ENCODE measurements at places on chromosomes 13 and 19. TPM values are rescaled to one million over a fixed set of nuclear protein-coding genes. Genes with fewer than 3 reads are reported as not detected.

ZNF563 gene
- total RNA-seq = 1.5 TPM

PRTN3 gene
- total RNA-seq = not detected

ZNF730 gene
- 1.5 TPM for total RNA-seq

SAE1 gene
- total RNA-seq = 32.7 TPM

ZNF708 gene
- total RNA-seq = 12.5 TPM

TMC4 gene
- 22.3 TPM for total RNA-seq

TNFRSF19 gene
- 10.3 TPM for total RNA-seq

CD209 gene
- 8.8 TPM for total RNA-seq

MYH14 gene
- total RNA-seq = 51.6 TPM

MEIOSIN gene
- total RNA-seq = not detected

OR4F17 gene
- not detected for total RNA-seq

C1QTNF9 gene
- not detected for total RNA-seq

ZNF667 gene
- total RNA-seq = 2.5 TPM

FFAR2 gene
- not detected for total RNA-seq

OR1M1 gene
- total RNA-seq = not detected

ZNF416 gene
- total RNA-seq = 3.9 TPM

MEF2B gene
- total RNA-seq = not detected

C2CD4C gene
- total RNA-seq = 2.2 TPM

C13orf42 gene
- not detected for total RNA-seq

DDA1 gene
- total RNA-seq = 12.0 TPM

EXOC3L2 gene
- 6.1 TPM for total RNA-seq

FKRP gene
- total RNA-seq = 14.7 TPM

SNRPA gene
- 72.7 TPM for total RNA-seq

PTGER1 gene
- total RNA-seq = not detected

EBPL gene
- total RNA-seq = 90.8 TPM

HIPK4 gene
- 0.74 TPM for total RNA-seq

ZNF540 gene
- total RNA-seq = 6.4 TPM

CRLF1 gene
- total RNA-seq = 15.2 TPM

POU2F2 gene
- total RNA-seq = 0.74 TPM

IFNL1 gene
- total RNA-seq = not detected

DNAJB1 gene
- 164 TPM for total RNA-seq

ADGRE3 gene
- not detected for total RNA-seq

CNFN gene
- total RNA-seq = 106 TPM

KCTD12 gene
- total RNA-seq = 57.2 TPM

ZGLP1 gene
- 5.2 TPM for total RNA-seq

RHPN2 gene
- 3.4 TPM for total RNA-seq

CEACAM21 gene
- total RNA-seq = not detected

BCAM gene
- 57.2 TPM for total RNA-seq

SERP2 gene
- total RNA-seq = 13.8 TPM

ATP8B3 gene
- total RNA-seq = 3.2 TPM

MYO16 gene
- total RNA-seq = 0.49 TPM

PHF11 gene
- total RNA-seq = 44.9 TPM

HRC gene
- total RNA-seq = 0.25 TPM

ERICH4 gene
- total RNA-seq = not detected

Measured in vagina (tissue), 2 donors.